ENCODE measurements at places on chromosomes 13 and 19.

DNA sequence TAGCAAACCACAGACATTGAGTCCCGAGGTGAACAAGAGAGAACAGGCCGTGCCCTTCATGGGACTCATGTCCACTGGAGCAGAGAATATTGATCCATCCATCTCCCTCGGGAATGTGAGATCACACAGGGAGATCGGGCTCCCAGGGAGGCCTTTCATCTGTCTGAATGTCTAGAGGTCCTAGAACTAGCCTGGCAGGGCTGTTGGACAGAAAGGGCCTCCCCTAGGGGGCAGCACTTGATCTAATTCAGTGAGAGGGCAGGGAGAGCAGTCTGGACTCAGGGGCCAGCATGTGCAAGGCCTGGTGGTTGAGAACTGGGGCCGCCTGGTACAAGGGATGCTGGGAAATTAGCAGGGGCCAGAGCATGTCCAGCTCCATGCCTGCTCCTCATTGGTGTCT, 4.3 kb downstream of the RUVBL2 start:
- peaks cover 32% of the 10 kb centered on the region for H3K4me1 ChIP-seq
- peak; percentile 79 for DNase-seq
- H3K36me3 ChIP-seq: peaks cover 29% of the 10 kb centered on the region
- no peak overlapping the region for H3K4me3 ChIP-seq

DNA sequence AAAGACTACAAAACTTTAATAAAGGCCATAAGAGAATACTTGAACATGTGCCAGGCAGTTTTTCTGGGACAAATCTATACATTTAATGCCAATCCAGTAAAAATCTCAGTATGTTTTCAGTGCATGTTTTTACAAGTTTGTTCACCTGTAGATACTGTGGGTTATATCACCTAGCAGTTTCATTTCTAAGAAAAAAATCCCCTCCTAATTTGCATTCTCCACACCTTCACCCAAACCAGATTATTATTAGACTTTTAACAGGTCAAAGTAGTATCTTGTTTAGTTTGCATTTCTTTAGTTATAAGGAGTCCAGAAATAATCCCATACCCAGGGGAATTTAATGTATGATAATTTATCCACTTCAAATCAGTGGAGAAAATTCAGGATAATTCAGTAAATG, 17.0 kb upstream of the LPAR6 start:
- peaks cover 14% of the 10 kb centered on the region for H3K36me3 ChIP-seq
- H3K4me3 ChIP-seq: no peak overlapping the region
- H3K4me1 ChIP-seq: peaks cover 35% of the 10 kb centered on the region
- H3K27ac ChIP-seq: no peak overlapping the region

DNA sequence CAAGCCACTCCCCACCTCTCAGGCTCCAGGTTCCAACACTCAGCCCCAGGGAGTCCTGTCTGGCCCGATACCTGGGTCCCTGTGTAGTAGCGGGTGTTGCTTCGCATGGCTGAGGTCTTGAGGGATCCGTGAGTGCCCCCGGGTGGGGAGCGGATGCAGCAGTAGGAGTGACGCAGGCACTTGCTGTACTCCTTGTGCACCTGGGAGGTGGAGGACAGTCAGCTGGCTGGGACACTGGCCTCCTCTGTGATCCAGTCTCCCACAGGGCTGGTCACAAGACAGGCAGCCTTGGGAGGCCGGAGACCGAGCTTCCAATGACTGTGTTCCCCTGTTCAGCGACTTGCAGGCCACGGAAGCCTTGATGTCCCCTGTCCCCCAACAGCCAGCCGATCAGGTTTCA, 16.3 kb upstream of the ASF1B start:
- H3K27ac ChIP-seq: no peak overlapping the region
- no peaks in the 10 kb centered on the region for H3K36me3 ChIP-seq
- H3K27me3 ChIP-seq: no peaks in the 10 kb centered on the region
- DNase-seq: no peak
- H3K4me3 ChIP-seq: no peak overlapping the region
- H3K4me1 ChIP-seq: peaks cover 21% of the 10 kb centered on the region

GRCh38 chr19:23867895-23868294, 46.8 kb upstream of the ZNF726 start:
- no peak overlapping the region for H3K4me3 ChIP-seq
- peaks cover 1% of the 10 kb centered on the region for H3K36me3 ChIP-seq
- DNase-seq: no peak
- no peaks in the 10 kb centered on the region for H3K27me3 ChIP-seq
- no peaks in the 10 kb centered on the region for H3K4me1 ChIP-seq
- no peak overlapping the region for H3K27ac ChIP-seq

DNA sequence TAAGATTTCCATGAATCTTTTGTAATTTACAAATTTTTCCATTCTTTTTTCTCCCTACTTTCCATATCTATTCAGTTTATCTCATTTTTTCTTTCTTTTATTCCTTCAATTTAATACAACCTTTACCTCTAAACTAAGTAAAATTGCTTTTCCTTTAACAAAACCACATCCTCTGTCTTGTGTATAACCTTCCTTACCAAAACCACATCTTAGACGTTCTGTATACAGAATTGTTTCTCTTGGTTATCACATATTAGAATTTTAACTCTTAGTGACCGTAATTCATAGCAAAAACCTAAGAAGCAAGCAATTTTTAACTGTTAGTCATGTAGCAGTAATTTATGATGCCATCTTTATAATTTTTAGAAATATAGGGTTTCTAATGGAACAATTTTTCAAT, 15.0 kb downstream of the PPP5C start:
- H3K36me3 ChIP-seq: peaks cover 36% of the 10 kb centered on the region
- peaks cover 37% of the 10 kb centered on the region for H3K4me1 ChIP-seq
- no peak overlapping the region for H3K27ac ChIP-seq
- no peaks in the 10 kb centered on the region for H3K27me3 ChIP-seq

DNA sequence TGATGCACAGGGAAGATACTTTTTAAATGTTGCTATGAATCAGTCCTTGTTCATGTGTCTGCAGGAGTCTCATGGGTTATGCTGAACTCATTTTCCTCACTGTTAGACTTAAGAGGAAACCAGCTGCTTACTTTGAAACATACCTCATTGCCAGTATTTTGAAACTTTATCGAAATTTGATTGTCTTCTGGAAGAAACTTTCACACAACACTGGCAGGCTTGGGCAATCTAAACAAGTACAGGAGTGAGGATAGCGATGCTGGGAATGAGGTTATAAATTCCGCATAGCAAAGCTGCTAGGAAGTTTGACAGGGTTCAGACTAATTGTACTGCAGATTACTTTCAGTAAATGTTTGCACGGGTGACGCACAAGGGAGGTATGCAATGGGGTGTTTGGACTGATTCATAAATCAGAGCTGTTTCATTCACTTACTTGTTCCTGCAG, 245.7 kb downstream of the DNAJC15 start:
- H3K27me3 ChIP-seq: no peaks in the 10 kb centered on the region
- DNase-seq: no peak
- no peaks in the 10 kb centered on the region for H3K4me1 ChIP-seq
- no peaks in the 10 kb centered on the region for H3K36me3 ChIP-seq
- H3K27ac ChIP-seq: no peak overlapping the region

DNA sequence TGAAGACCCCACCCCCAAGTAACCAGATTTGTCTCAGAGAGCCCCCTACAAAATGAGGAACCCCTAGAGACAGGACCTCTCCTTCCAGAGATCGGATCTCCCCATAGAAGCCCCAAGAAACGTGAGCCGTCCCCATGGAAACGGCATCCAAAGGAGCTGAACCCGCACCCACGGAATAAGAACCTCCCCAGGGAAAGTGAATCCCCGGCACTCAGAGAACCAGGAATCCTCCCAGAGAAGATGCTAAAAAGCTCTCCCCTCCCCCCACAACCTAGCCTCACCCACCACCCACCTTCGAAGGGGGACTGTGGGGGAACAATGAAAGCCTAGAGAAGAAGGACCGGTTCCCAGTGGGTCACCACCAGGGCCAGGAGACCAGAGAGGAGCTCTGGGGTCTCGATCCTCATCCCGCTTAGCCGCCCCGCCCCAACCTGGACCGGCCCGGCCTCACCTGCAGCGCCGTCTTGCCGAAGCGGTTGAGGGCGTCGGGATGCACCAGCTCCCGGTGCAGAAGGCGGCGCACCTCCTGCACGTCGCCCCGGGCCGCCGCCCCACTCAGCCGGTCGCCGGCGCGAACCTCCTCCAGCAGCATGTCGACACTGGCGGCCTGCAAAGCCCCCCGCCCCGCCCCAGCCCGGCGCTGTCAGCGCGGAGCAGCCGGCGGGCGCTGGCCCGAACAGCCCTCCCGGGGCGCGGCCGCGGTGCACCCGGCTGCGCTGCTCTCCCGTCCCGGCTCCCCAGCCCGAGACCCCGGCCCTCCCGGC, 535 bp downstream of the CDKN2D start:
- DNase-seq: peak; percentile 81
- no peaks in the 10 kb centered on the region for H3K27me3 ChIP-seq

DNA sequence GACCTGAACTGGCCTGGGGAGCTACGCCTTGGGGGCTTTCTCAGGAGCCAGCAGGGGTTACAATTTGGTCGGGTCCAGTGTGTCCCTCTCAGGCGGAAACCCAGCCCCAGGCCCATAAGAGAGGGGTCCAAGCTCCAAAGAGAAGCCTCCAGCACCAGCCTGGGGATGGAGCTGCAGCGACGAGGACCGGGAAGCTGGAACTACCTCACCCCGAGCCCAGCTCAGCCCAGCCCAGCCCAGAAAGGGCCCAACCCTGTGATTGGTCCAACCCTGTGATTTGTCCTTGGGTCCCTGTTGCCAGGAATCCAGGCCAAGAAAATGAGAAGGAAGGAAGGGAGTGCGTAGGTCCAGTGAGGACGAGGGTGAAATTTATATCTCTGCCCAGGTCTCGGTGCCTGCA, 24.1 kb downstream of the CLEC4M start:
- peaks cover 6% of the 10 kb centered on the region for H3K4me1 ChIP-seq
- DNase-seq: no peak
- no peak overlapping the region for H3K4me3 ChIP-seq
- no peak overlapping the region for H3K27ac ChIP-seq

DNA sequence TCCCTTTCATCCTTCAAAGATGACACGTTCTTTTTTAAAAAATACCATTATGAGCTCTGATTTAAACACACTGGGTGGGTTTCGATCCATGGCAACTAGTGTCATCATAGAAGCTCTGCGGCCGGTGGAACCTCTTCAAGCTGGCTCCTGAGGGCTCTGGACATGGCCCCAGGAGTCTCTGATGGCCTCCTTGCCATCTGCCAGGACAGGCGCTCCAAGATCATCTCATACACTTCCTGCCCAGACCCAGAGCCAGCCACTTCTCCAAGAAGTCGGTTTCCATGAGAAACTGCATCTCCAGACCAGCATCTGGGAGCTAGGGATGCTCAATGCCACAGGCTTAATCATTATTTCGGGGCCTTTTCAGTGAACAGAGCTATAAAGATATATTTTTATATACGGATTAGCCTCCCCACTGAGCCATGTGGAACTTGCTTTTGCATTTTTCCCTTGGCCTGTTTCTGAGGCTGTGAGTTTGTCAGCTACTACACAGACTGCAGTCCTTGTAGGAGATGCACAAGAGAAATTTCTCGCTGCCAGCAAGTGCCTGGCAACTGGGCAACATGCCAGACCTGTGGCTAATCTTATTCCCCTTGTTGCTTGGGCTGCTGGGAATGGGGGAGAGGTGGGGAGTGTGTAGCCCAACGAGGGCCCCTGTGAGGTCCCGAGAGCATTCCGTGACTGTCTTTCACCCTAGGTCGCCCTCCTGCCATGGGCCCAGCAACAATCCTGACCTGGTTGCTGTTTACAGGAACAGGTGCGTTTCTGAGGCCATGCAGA, 15.9 kb downstream of the SUGP1 start:
- no peak for DNase-seq
- no peaks in the 10 kb centered on the region for H3K27me3 ChIP-seq
- H3K27ac ChIP-seq: no peak overlapping the region
- H3K4me3 ChIP-seq: no peak overlapping the region
- no peaks in the 10 kb centered on the region for H3K4me1 ChIP-seq

- no peaks in the 10 kb centered on the region for H3K4me1 ChIP-seq
- H3K27ac ChIP-seq: no peak overlapping the region
- no peaks in the 10 kb centered on the region for H3K36me3 ChIP-seq
- H3K4me3 ChIP-seq: no peak overlapping the region
Measured at GRCh38 chr13:96403241-96403640, 313.3 kb downstream of the HS6ST3 start.

DNA sequence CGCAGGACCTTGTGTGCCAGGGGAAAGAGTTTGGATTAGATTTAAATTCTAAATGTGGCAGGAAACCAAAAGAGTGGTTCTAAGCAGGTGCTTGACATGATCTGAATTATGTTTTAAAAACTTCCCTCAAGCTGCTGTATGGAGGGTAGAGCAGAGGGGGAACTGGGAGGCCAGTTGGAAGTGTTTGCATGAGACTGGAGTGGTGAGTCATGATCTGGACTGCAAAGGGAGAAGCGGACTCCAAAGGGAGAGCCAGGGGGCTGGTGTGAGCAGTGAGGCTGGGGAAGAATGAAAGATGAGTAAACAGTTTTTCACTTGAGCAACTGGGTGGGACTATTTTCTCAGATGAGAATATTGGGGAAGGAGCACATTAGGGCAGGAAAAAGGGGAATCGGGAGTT, 206.1 kb downstream of the DNAJC15 start:
- no peak for DNase-seq
- no peak overlapping the region for H3K4me3 ChIP-seq
- H3K27me3 ChIP-seq: peaks cover 4% of the 10 kb centered on the region
- no peaks in the 10 kb centered on the region for H3K4me1 ChIP-seq
- H3K27ac ChIP-seq: no peak overlapping the region

- H3K4me1 ChIP-seq: peaks cover 10% of the 10 kb centered on the region
- H3K27me3 ChIP-seq: peaks cover 35% of the 10 kb centered on the region
- no peak overlapping the region for H3K4me3 ChIP-seq
- no peak for DNase-seq
Measured at GRCh38 chr13:30895773-30896172, 10.3 kb upstream of the MEDAG start.

DNA sequence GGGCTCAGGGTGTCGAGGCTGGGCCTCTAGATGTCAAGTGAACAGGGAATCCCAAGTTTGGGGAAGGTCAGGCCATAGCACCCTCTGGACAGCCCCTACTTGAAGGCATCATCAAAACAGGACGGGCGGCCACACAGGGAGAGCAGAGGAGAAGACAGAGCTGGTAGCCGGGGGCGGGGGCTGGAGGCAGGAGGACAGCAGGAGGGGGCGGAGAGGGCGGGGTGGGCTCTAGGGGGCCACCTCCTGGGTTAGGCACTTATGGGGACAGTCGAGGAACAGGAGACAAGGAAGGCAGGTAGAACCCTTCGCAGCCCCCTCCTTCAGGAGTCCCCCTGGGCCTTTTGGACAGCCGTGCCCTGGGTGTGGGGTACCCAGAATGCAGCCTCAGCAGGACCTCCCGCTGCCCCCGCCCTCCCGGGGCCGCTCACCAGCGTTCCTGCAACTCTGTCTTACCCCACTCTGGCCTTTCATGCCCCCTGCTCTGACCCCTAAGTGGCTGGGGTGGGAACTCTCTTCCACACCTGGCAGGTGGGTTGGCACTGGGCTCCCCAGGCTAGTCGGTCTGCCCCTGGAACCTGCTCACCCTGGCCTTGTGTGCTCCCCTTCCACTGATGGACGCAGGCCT, 5.8 kb downstream of the SSBP4 start:
- DNase-seq: no peak
- no peaks in the 10 kb centered on the region for H3K27me3 ChIP-seq
- peaks cover 12% of the 10 kb centered on the region for H3K36me3 ChIP-seq
- H3K27ac ChIP-seq: no peak overlapping the region
